ENCODE measurements at places on chromosomes 6 and 20. TPM values are rescaled to one million over a fixed set of nuclear protein-coding genes. Genes with fewer than 3 reads are reported as not detected.

DNA sequence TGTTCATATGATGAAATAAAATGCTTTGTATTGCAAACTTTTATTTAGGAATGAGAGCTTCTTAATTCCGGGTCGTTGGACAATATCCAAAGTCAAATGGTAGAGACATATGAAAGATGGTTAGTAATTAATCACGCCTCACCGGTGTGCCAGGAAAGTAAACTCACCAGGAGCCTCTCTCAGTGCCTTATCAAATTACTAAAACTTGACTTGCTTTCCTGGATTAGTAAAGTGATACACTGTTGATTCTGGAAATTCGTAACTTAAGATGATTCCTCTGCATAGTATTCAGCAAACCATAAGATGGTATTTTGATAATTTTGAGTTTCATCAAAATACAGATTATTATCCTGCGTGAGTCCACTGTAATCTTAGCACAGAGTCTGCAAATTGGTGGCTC lies 115.2 kb downstream of the PAX1 start:
- no peak for DNase-seq

DNA sequence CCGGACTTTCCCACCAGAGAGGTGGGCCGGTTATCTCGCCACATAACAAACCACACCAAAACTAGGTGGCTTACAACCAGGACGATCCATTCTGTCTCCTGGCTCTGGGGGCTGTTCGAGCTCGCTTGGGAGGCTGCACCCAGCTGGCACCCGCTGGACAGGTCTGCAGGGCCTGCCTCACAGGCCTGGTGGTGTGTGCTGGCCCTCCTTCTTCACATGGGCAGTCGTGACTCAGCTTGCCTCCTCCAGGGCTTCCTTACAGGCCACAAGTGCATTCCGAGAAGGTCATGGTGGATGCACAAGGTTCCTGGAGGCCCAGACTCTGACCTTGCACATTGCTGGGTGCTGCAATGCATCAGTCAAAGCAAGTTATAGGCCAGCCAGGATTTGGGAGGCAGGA lies 34.2 kb downstream of the FOXF2 start:
- DNase-seq = no peak

DNA sequence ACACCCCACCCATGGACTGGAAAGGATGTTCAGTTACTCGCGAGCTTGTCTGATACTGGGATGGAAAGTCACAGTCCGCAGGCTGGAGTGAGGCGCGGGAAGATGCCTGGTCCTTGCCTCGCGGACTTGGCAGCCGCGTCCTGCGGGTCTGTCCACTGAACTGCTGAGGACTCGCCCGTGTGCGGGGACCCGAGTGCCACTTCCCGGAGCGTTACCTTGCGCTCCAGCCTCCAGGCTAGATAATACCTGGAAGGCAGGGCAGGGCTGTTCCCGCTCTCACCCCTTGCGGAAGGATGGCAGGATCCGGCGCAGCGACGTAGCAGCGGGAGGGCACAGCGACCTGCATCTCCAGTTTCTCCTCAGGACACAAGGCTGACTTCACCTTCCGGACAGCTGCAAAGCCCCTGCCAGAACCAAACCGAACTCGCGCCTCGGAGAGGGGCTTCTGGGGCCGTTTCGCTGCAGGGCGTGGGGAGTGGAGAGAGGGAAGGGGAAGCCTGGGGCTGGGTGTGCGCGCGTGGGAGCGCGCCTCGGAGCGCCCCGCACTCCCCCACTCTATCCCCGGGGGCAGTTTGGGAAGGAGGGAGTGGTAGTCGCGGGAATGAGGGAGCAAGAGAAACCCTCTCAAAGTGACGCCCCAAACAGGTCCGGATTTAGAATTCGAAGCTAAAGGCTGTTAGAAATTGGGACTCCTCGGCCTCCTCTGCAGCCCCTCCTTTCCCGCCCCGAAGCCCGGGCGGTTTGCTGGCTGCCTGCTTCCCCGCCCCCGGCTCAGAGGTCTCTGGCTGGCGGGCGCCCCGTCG lies at the start of gene KCNQ5:
TSS of gene KCNQ5 (plus strand) at position 774 of the 803 bp plus-strand sequence.
- peak; percentile 26 for DNase-seq

- DNase-seq = no peak
These were observed 49.4 kb downstream of the SNRNP48 start for GRCh38 chr6:7639427-7639826.

Gene NFATC2
- total RNA-seq = 2.3 TPM

- DNase-seq = no peak
These were observed 16.0 kb downstream of the FOXP4 start for GRCh38 chr6:41561931-41562911.

DNA sequence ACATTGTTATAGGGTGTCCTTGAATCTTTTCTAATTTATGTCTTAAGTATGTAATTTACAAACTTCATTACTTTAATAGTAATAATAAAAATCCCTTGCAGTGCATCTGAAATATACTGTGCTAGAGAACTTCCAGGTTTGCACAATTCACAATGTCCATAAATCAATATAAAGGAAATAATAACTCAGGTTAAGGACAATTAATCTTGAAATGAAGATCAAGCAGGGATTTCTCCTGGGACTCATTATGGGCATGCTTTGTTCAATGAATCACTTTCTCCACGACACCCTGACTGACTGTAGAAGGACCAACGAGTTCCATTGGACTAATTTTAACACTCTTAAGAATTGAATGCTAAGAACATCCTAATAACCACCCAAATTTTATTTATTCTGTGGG lies 110.0 kb downstream of the PHACTR1 start:
- DNase-seq = no peak

Gene RCAN2
- total RNA-seq = 32.2 TPM

Gene EYA2
- 2.0 TPM for total RNA-seq

Gene OPRM1
- not detected for total RNA-seq

Gene CSE1L
- total RNA-seq = 62.8 TPM

Gene EFCAB8
- total RNA-seq = not detected

Gene RAB32
- 2.4 TPM for total RNA-seq

Gene FOXS1
- total RNA-seq = 3.8 TPM

DNA sequence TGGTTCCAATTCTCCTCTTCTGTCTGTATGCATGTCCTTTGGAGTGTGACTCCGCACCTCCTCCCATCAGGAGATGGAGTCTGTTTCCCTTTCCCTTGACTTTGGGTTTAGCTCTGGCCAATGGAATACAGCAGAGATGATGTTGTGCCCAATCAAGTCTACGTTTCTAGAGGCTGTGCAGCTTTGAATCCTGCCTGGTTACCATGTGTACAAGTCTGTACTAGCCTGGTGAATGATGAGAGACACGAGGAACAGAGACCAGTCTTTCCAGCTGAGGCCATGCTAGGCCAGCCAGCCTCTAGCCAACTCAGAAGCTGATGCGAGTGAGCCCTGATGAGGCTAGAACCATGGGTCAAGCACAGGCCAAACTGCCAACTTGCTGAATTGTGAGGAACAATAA lies 83.2 kb downstream of the LAMP5 start:
- no peak for DNase-seq

DNA sequence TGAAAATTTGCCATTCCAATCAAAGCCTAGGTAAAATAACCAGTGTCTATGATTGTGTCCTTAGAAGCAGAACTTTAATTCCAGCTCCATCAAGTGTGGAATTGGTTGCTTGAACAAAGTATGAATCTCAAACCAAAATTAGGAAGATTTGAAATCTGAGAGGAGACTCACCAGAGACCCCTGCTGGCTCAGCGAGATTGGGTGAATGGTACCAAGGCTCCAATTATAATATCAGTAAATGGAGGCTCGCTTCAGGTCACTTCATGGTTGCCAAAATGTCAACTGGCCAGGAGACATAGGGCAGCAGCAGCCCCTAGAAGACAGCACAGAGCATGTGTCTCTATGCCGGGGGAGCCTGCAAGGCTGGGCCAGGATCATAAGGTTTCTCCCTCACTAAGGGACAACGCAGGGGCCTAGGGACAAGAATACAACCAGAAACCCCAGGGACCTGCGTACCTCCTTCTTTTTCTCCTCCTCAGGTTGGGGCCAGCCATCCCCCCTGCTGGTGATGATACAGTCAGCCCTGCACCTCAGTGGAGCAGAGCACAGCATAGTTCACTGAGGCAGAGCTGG lies 14.0 kb downstream of the RBL1 start:
- DNase-seq = no peak

Gene SLC17A1
- total RNA-seq = not detected

Gene E2F3
- 16.4 TPM for total RNA-seq

Gene CALHM4
- 1.2 TPM for total RNA-seq

DNA sequence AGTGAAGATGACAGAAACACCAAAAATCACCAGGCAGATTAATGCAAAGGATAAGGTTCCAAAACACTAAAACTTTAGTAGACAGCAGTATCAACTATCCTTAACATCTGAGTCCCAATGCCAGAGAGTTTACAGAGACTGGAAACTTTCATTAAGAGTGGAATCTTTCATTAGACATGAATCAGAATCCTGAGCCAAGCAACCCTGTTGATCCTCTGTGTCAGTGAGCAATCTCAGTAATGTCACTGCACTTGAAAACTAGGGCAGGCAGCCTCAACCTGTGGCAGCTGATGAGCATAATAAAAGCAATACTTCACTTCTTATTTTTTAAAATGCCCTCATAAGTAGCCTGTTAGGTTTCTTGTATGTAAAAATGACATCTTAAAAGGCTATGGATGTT lies 252.8 kb upstream of the PLN start:
- no peak for DNase-seq

Gene OPRL1
- 0.94 TPM for total RNA-seq

- no peak for DNase-seq
These were observed 115.9 kb upstream of the BCLAF1 start for GRCh38 chr6:136405420-136406029.

DNA sequence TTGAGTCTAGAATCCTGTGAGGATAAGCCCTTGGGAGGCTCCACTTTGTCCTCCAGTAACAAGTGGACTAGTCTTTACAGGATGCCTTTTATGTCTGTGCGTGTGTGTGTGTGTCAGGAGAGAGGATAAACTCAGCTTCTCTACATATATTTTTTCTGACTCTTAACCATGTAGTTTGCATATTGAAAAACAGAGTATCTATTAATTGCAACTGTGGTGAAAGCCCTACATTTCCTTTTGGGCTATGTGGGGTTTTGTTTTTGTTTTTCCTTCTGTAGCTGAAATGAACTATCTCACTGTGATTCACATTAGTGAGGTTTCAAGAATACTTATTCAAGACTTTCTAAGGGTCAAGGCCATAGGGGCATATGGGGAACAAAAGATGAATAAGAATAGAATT lies 17.7 kb downstream of the TPBG start:
- DNase-seq = no peak

Gene TREM2
- total RNA-seq = 0.42 TPM

DNA sequence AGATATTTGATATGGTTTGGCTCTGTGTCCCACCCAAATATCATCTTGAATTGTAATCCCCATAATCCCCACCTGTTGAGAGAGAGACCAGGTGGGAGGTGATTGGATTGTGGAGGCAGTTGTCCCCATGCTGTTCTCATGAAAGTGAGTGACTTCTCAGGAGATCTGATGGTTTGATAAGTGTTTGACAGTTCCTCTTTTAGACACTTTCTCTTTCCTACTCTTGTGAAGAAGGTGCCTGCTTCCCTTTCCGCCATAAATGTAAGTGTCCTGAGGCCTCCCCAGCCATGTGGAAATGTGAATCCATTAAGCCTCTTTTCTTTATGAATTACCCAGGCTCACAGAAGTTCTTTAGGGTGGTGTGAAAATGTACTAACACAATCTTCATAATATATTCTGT lies 1404.0 kb upstream of the ADGRB3 start:
- DNase-seq = no peak

Gene SSTR4
- total RNA-seq = not detected

Gene BTN1A1
- not detected for total RNA-seq

DNA sequence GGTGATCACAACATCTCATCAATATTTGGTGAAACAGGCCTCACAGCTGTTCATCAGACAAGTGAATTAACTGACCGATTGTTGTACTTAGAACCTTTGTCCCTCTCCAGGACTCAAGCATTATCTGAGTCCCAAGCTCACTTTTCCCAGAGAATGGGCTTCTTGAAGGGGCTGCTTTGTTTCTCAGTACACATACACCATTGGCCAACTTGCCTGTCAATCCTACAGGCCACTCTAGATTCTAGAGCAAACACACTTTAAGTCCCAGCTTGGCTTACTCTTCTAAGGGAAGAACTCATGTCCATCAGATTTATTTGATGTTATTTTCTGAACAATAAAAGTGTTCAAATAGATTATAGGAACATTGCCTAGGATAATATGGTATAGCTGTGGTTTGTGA lies 249.5 kb downstream of the BCKDHB start:
- DNase-seq = no peak

- no peak for DNase-seq
These were observed 29.3 kb upstream of the EZR start for GRCh38 chr6:158848490-158848895.

- no peak for DNase-seq
These were observed 195.5 kb downstream of the JARID2 start for GRCh38 chr6:15441215-15441868.

Gene TNFRSF6B
- 1.3 TPM for total RNA-seq

Gene PPP1R14C
- 13.3 TPM for total RNA-seq

- no peak for DNase-seq
These were observed 32.1 kb downstream of the SF3B5 start for GRCh38 chr6:144063246-144063743.

GRCh38 chr6:165219629-165220028 lies 89.8 kb downstream of the C6orf118 start:
- DNase-seq = no peak

- DNase-seq = no peak
These were observed 51.4 kb downstream of the NOL4L start for GRCh38 chr20:32533732-32534131.

Gene ABT1
- 11.8 TPM for total RNA-seq

Gene EYS
- total RNA-seq = not detected

DNA sequence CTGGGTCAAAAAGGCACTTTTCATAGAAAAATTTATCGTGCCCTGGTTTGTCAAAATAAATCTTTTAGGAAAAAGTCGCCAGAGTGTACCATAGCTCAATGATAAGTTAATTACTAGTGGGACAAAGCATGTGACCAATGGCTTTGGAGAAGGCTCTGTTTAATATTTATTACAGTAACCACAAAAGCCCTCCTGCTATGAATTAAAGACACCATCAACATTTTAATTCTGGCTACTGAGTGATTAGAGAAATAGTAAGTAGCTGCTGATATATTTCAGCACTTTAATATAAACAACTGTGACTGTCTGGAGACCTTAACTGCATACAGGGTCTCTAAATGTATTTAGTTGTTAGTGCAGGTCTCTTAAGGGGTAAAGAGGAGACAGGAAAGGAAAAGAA lies 38.3 kb downstream of the KIF13A start:
- DNase-seq = no peak

Gene ARFGEF2
- total RNA-seq = 24.0 TPM
